ENCODE measurements at places on chromosomes 2 and 18. TPM values are rescaled to one million over a fixed set of nuclear protein-coding genes. Genes with fewer than 3 reads are reported as not detected.

DNA sequence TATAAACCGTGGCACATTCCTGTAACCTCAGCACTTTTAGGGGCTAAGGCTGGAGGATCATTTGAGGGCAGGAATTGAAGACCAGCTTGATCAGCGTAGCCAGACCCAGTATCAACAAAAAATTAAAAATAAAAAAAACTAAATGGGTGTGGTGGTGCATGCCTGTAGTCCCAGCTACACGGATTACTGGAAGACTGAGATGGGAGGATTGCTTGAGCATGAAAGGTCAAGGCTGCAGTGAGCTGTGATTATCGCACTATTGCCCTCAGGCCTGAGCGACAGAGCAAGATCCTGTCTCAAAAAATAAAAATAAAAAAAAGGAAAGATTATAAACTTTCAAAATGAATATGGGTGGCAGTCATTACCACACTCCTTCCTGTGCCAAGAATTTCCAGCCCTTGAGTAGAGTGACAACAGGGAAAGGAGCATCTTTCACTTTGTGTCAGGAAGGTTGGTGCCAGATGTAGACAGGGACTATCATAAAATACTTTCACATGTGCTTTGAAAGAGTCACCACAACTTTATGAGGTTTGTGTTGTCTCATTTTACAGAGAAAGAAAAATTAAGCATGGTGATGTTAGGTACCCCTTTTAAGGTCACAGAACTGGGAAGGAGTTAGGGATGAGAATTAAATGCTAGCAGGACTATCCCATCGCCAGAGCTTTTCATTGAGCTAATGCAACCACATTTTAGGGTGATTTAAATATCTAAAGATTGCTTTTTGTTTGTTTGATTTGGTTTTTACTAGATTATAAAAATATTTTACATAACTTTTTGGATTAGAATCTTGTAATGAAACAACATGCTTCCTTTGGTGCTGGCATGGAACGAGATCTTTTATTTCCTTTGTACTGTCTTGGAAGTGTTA is 1617.4 kb upstream of the ACVR2A start:
- no peak for DNase-seq

DNA sequence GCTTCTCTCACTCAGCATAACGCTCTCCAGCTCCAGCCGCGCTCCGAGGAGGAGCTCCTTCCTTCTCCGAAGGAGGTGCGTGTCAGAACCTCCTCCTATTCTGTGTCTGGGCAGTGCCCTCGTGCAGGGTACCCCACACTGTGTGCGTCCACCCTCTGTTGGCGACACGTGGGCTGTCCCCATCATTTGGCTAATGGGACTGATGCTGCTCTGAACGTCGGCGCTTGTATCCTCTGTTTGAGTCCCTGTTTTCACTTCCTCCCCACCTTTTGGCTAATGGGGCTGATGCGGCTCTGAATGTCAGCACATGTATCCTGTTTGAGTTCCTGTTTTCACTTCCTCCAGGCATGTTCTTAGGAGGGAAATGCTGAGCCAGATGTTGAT is 22.2 kb downstream of the KCNG2 start:
- no peak for DNase-seq

DNA sequence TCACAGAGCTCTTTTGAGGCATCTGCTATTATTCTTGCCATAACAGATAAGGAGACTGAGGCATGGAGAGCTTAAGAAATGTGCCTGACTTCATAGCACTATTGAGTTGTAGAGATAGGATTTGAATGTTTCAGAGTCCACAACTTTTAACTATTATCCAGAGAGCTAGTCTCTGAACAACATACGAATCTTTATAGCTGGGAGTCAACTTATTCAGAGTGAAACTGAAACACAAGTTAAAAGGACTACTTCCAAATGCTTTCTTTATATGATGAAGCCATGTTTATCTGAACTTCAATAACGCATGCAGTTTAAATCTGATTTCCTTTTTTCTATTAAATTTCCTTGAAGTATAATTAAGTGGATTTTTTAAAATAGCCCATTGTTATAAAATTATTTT is 268.8 kb downstream of the IKZF2 start:
- no peak for DNase-seq

DNA sequence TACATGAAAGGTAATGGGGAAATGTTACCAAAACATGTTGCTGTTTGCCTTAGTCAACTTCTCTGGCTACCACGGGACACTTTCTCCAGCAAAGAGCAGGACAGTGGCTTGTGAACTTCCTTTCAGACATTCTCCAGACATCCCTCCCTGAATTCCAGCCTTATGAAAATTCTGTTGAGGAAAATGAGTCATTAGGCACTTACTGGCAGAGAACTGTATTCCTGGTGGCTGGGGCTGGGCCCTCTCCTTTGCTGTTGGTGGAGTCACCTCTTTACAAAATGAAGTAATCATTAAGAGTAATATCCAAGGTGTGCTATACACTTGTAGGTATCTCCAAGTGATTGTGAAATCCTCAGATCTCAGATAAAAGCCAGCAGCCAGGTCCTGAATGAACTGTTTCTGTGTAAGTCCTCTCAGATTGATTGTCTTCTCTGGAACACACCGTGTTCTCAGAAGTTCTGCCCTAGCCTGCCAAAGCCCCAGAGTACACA is 1.3 kb upstream of the FAP start:
- no peak for DNase-seq

DNA sequence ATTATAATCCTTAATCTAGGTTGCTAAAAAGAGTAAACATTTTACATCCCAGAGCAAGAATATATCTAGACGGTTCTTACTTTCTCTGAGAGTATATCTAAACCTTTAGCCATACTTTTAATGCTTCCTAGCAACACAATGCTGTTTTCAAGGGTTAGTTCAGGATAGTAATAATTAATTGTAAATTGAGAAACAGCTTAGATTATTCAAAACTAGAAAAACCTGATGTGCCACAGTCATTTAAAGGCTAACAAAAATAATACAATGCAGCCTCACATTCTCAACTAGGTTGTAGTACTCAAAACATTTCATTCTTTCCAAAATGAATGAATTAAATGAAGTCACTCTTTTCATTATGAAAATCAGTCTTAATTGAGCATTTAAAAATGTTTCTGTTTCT is 103.2 kb upstream of the OTX1 start:
- DNase-seq, result no peak

GRCh38 chr2:208541461-208541988 is 134.9 kb downstream of the PTH2R start:
- DNase-seq, result no peak

DNA sequence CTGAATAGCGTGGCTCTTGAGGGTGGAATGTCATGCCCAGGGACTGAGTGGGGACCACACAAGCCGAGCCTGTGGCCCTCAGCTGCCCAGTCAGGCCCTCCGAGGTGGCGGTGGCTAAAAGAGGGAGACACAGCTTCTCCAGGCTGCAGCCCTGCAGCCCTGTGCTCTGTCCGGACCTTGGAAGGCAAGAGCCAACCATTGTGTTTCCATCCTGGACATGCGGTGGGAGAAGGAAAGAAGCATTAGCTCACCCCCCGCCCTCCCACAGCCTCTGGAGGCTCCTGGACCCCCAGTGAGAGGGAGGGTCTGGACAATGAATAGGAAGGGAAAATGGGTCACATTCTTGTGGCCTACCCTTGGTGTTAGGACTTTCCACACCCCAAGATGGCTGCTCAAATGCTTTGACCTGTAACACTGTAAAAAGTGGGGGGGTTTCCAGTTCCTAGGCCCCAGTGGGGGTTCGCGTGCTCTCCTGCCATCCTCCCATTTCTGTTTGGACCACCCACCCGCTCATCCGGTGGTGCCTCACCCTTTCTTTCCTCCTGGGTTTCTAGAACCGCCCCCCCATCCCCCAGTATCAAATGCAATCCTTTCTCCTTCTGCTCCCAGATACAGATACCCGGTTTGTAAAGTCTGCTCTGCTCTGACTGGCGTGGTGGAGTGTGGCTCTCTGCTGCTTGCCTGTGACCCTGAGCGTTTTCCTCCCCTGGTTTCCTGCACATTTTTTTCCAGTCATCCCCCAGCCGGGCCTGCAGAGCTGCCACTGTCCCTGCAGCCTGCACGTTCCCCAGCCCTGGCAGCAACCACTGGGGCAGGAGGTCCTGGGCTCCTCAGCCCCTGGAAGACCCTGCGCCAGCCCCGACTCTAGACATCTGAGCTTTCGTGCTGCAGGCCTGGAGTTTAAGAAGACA is 36.3 kb upstream of the SMAD7 start:
- no peak for DNase-seq

GRCh38 chr2:224813578-224813977 is 97.4 kb upstream of the CCDC195 start:
- DNase-seq, result no peak

DNA sequence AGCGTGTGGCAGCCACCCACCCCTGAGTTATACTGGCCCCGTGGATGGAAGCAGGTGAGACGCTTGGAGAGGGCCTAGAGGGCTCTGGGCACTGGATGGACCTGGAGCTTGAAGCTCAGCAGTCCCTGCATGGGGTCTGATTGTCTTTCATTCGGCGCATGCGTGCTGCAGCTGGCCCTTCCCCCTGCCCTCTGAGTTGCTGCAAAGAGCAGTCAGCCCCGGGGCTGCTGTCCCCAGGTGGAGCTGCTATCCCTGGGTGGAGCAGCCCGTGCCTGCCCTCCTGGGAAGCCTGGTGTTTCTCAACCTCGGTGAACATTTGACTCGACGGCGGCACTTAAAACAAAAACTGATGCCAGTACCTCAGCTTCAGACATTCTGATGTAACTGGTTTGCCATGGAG is 29.6 kb downstream of the IGFBP5 start:
- no peak for DNase-seq

- DNase-seq, result no peak
Measured at GRCh38 chr2:25233916-25234605, 65.7 kb upstream of the POMC start.

DNA sequence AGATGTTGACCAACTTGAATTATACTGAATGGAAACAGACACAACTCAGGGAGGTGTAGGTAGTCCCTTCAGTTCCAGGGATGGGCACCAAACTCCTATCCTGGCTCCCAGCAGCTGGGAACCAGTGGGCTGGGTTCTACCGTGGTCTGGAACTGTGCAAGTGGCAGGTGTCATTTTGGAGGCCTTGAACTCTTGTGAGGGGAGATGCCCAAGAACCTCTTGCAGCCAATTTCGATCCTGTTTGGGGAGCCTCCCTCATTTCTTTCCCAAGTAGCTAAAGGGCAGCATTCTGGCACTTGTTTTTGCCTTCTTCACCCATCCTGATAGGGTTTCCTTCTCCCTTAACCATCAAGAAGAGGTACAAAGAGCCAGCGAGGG is 200.2 kb downstream of the ANKRD30B start:
- DNase-seq, result no peak

- DNase-seq, result no peak
Measured at GRCh38 chr2:252001-252602, 11.7 kb downstream of the SH3YL1 start.

GRCh38 chr2:24617424-24617823 is 126.4 kb downstream of the NCOA1 start:
- no peak for DNase-seq

DNA sequence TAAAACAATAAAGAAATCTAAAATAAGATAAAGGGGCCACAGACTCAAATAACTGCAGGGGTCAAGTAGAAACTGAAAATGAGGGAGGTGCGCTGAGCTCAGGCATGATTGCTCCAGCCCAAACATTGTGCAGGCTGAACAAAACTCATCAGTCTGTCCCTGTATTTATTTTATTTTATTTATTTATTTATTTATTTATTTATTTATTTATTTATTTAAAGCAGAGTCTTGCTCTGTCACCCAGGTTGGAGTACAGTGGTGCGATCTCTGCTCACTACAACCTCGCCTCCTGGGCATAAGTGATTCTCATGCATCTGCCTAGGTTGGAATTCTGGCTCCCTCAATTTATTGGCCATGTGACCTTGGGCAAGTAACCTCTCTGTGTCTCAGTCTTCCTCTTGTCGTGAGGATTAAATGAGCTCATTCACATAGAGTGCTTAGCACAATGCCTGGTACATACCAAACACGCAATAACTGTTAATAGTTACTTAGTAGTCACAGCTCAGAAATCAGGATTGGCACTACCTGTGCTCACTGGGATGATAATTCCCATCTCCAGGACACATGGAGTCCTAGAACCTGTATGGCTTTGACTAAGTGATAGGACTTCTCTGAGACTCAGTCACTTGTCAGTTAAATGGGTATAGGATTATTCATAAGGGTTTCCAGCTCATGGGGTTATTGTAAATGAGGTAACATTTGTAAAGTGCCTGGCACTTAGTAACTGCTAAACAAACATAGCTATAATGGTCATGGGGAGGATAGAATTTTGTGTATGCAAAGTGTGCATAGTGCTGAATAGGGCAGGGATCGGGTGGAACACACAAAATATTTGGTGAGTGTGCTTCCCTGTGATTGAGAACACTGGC is 6.0 kb downstream of the SPEG start:
- no peak for DNase-seq

DNA sequence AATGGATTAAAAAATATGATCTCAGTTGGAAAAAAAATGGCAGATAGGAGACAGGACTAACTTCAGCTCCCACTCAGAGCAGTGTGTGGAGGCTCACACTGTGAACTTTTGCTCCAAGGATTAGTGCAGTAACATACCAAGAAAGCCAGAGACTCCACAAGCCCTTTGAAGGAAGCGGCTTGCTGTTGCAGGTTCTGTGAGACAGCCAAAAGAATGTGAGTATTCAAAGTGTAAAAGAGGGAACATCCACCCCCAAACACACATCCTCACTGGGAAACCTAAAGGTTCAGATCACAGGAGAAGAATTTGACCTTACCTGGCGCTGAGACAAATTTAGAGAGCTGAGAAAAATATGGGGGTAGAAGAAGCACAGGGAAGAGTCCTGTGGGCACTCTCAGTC is 77.5 kb downstream of the FAM171B start:
- no peak for DNase-seq

DNA sequence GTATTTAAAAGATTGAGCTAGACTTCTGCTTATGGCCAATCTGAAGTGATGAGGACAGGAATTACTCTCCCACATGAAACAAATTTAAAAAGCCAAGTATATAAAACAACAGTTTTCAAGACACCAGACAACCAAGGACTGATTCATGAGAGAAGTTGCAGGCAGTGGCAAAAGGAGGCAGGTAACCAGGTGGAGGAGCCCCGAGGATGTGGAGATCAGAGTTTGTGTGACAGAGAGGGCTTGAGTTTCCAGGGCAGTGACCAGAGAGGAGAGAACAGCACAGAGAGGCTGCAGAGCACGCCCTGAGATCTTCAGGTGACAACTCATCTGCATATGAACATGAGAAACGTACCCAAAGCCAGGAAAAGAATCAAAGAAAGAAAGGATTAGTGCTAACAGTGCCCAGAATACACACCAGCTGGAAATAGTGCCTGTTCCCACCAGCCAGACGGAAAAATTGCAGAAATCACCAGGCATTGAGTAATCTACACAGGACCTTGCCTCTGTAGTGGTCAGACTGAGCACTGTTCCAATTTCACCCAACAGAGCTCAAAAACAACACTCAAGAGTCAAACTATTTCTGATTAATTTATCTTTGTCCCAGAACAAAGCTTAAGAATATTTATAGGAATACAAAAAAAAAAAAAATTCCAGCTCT is 173.1 kb downstream of the SEPTIN10 start:
- no peak for DNase-seq

- DNase-seq, result no peak
Measured at GRCh38 chr2:83470928-83471327, 988.2 kb downstream of the SUCLG1 start.

PID1 gene
- not detected for total RNA-seq

MC2R gene
- total RNA-seq, result not detected

TIMM21 gene
- 35.6 TPM for total RNA-seq

IHH gene
- not detected for total RNA-seq

ABCB11 gene
- total RNA-seq, result not detected

DSG1 gene
- not detected for total RNA-seq

All from activated naive CD4-positive, alpha-beta T cell treated with anti-CD3 and anti-CD28 coated beads for 36 hours (primary cell).